Inflammatory macrophage treated with lipopolysaccharide for 1 hour (primary cell): ENCODE measurements at places on chromosomes 1 and 21.
A peak's percentile ranks its signal among the peaks of the same experiment; 100 is the strongest.

DNA sequence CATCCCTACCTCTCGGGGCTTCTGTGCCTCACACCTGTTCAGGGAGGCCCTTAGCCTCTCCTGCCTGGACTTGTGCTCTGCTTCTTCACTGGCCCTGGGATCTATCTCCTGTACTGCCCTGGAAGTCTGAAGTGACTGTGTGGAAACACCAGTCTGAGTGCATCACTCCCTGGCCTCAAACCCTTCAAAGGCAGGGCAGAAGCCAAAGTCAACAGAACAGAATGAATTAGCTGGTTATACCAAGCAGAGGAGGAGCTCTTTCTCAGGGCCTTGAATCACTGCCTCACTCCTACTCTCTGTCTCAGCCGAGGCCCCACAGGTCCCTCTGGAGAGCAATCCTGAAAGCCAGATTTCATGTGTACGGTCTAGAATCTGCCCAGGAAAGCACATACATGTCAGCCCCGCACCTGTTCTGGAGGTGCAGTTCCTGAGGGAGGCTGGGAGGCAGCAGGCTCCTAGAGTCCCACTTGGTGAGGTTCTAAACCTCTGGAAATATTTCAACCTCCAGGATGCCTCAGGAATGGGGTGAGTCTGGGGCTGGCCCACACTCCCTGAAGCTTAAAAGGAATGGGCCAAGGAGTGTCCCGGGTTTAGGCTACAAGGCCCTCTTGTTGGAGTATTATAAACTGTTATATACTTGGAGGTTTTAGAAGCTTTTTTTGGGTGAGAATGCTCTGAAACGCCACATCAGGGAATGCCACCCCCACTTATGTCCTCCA is 98.3 kb downstream of the ABCA4 start:
- no peak for DNase-seq

- DNase-seq: no peak
Observed at GRCh38 chr1:27569088-27569460, 34.9 kb downstream of the AHDC1 start.

DNA sequence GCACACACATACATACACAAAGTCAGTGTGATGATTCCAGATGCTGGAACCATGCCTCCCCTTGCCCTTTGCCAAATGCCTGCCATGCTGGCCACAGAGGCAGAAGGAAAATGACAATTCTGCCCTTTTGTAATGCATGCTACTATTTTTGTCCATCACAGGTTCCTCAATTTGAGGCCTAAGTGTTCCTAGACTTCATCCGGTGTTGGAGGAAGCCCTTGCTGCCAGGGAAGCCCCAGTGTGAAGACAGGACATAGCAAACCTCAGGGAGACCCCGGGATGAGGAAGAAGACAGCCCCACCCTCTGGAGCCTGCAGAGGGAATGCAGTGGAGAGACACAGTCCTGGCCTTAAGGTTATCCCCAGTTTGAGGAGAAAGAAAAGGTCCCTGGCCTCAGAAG is 14.4 kb downstream of the PRR9 start:
- peak; percentile 39 for DNase-seq

- DNase-seq: no peak
Observed at GRCh38 chr1:164087906-164088453, 471.0 kb upstream of the PBX1 start.

DNA sequence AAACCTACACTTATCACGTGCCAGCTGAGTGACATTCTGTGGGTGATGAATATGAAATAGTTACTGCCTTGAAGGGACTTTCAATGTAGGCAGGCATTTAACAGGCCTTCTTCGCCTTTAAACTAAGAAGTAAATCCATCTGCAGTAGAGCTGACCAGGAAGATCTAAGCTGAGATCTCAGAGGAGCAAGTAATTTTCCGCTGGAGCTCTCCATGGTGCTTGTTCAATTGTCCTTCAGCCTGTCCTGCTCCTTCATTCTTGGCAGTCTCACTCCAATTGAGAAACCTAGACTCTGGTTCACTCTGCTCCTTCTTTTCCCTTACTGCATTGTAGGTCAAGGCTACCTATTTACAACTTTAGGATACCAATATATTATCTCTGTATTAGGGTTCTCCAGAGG is 183.5 kb downstream of the HMCN1 start:
- DNase-seq: no peak

DNA sequence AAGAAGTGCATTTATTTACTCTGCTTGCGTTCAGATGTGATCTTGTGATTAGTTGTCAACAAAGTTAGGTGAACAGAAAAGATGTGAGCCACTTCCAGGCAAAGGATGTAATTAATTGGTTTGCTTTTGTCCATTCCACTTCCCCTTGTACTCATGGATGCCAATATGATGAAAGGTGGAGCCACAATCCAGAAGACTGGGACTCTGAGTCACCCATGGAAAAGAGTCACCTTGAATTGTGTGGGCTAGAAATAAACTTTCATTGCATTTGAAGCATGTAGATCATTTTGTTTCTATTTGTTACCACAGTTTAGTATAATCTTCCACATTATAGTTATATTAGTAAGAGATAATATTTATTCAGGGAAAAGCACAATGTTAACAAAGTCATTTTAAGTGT is 684.2 kb downstream of the LTN1 start:
- DNase-seq: no peak
